Ovary (tissue), 10 donors: ENCODE measurements at places on chromosomes 13 and 19. TPM values are rescaled to one million over a fixed set of nuclear protein-coding genes. Genes with fewer than 3 reads are reported as not detected.

GRCh38 chr13:73544175-73544574 lies 485.4 kb downstream of the KLF5 start:
- no peak for DNase-seq
- no peak overlapping the region for H3K4me3 ChIP-seq
- no peak overlapping the region for H3K27ac ChIP-seq
- H3K27me3 ChIP-seq = no peaks in the 10 kb centered on the region

Gene ZNF677
- 19.4 TPM for total RNA-seq

DNA sequence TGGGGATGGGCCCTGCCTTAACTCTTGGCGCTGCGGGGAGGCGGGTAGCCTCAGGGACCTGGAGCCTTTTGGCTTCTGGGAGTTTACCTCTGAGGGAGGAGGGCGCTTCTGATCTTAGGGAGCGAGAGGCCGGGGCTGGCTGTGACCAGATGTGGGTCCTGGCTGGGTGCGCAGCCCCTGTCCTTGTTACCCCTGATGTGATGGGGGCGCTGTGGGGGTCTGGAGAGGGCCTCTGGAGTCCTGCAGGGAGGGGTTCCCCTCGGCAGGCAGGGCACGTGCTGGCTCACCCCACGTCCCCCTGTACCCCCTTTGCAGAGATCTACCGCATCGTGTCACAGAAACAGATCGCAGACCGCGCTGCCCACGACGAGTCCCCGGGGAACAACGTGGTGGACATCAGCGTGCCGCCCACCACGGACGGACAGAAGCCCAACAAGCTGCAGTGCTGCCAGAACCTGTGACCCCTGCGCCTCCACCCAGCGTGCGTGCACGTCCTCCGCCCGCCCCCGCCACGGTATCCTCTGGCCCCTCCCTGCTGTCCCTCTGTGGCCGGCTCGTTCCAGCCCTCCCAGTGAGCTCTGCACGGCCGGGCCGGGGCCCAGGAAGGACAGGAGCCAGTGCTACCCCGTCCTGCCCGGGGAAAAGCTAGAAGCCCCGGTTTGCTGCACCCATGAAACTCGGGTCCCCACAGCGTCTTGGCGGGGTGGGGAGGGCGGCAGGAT lies 9.8 kb upstream of the MARCHF2 start:
- DNase-seq = no peak
- no peaks in the 10 kb centered on the region for H3K27me3 ChIP-seq

- H3K27me3 ChIP-seq = no peaks in the 10 kb centered on the region
- H3K4me3 ChIP-seq = no peak overlapping the region
- H3K4me1 ChIP-seq = no peaks in the 10 kb centered on the region
- H3K27ac ChIP-seq = no peak overlapping the region
These were observed 50.6 kb downstream of the CELF5 start for GRCh38 chr19:3274942-3275582.

Gene TEX29
- total RNA-seq = 0.35 TPM

DNA sequence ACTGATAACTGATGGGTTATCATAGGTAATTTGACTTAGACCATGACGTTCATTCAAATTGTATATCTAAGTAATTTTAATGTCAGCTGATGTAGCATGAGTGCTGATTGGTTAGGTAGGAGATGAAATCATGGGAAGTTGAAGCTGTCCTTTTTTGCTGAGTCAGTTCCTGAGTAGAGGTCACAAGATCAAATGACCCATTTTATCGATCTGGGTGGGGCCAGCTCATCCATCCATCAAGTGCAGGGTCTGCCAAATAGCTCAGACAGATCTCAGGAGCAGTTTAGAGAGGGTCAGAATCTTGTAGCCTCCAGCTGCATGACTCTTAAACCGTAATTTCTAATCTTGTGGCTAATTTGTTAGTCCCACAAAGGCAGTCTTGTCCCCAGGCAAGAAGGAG lies 35.3 kb upstream of the CD177 start:
- H3K4me1 ChIP-seq = no peaks in the 10 kb centered on the region
- H3K36me3 ChIP-seq = no peaks in the 10 kb centered on the region
- no peak overlapping the region for H3K27ac ChIP-seq

Gene CD22
- 137 TPM for total RNA-seq

DNA sequence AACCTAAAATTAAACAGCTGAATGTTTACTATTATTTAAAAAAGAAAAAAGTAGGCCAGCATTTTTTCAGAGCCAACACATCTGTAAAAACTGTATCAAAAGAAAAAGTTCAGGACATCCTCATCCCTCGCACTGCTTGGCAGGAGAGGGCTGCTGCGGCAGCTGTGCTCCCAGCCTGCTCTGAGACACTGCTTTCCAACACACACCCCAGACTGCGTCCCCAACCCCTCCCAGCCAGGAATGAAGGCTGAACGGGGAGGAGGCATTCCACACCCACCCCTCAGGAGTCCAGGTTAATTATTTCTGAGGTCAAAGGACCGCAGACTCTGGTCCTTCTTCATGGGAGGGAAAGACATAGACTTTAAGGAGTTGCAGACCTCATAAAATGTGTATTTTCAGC lies 43.1 kb downstream of the COL4A1 start:
- no peaks in the 10 kb centered on the region for H3K36me3 ChIP-seq
- peak; percentile 68 for DNase-seq
- H3K27ac ChIP-seq = no peak overlapping the region
- peaks cover 26% of the 10 kb centered on the region for H3K4me1 ChIP-seq
- no peaks in the 10 kb centered on the region for H3K27me3 ChIP-seq

GRCh38 chr13:31263346-31263745 lies 63.6 kb downstream of the B3GLCT start:
- DNase-seq = no peak
- no peak overlapping the region for H3K4me3 ChIP-seq
- H3K27me3 ChIP-seq = no peaks in the 10 kb centered on the region
- no peaks in the 10 kb centered on the region for H3K4me1 ChIP-seq

DNA sequence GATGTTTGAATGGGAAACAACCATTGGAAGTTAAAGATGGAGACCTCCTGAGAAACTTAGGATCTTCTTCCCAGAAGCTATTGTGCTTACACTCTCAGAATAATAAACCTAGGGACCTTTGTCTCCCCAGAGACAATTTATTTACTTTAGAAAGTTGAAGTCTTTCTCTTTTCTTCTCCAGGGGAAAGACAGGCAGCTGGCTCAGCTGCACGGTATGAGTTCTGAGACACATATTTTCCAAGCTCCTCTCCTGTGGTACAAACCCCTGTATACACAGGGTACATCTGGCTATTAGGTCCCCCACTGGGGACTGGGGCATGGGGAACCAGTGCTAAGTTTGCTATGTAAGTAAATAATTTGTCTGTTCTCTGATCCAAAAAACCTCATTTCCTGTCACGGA lies 67.5 kb upstream of the POSTN start:
- DNase-seq = no peak
- no peaks in the 10 kb centered on the region for H3K4me1 ChIP-seq
- H3K36me3 ChIP-seq = no peaks in the 10 kb centered on the region

Gene DIAPH3
- total RNA-seq = 0.37 TPM

Gene KLF5
- 2.1 TPM for total RNA-seq

DNA sequence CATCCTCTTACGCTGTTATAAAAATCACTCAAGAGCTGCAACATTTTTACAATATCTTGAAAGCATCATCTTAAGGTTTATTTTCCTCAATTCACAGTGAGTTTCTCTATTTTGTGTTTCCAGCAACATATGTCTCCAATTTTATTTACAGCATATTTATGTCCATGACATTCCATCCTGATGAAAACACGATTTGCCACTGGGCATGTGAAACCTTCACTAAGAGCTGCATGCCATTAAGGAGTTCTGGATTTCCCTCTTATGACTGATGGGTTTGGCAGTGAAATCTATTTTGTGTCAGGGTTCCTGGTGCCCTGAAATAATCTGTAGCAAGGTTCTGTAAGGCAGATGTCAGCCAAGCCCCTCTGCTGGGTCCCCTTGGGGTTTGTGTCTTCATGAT lies 527.6 kb upstream of the KLF12 start:
- no peak for DNase-seq
- H3K4me1 ChIP-seq = no peaks in the 10 kb centered on the region
- no peak overlapping the region for H3K4me3 ChIP-seq
- no peak overlapping the region for H3K27ac ChIP-seq

GRCh38 chr19:39497996-39498797 lies 550 bp upstream of the DLL3 start:
- DNase-seq = peak; percentile 28
- no peaks in the 10 kb centered on the region for H3K36me3 ChIP-seq
- H3K27me3 ChIP-seq = peaks cover 4% of the 10 kb centered on the region
- no peak overlapping the region for H3K27ac ChIP-seq

Gene LACC1
- total RNA-seq = 5.4 TPM

Gene CACNA1A
- total RNA-seq = 1.6 TPM

Gene FPR3
- total RNA-seq = 1.7 TPM

GRCh38 chr19:18308051-18308947 lies 14.6 kb downstream of the LSM4 start:
- H3K4me3 ChIP-seq = no peak overlapping the region
- peak overlapping the region; percentile 59 for H3K27ac ChIP-seq
- no peak for DNase-seq
- H3K36me3 ChIP-seq = no peaks in the 10 kb centered on the region

Gene PRR36
- 0.95 TPM for total RNA-seq

- no peak for DNase-seq
- no peaks in the 10 kb centered on the region for H3K36me3 ChIP-seq
- H3K27me3 ChIP-seq = no peaks in the 10 kb centered on the region
- H3K4me3 ChIP-seq = no peak overlapping the region
These were observed 18.9 kb downstream of the FAM187B start for GRCh38 chr19:35209646-35210045.

Gene ZNF547
- total RNA-seq = 2.8 TPM

DNA sequence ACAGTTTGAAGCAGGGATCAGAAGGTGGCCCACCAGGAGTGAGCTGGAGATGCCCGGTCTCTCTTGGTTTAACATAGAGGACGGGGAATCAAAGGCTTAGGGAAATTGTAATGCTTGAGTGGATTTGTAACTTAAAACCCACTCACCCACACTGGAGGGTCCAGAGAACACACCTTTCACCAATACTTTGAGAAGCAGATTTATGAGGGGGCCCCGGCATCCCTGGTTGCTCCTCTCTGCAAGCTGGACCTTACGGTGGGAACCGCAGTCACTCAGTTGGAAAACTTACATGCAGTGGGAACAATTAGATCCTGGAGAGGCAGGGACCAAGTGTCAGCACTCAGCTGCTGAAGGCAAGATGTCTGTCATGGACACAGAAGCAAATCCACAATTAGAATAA lies 20.5 kb downstream of the PPP5C start:
- H3K4me3 ChIP-seq = no peak overlapping the region
- no peak overlapping the region for H3K27ac ChIP-seq
- H3K36me3 ChIP-seq = no peaks in the 10 kb centered on the region
- no peak for DNase-seq
- H3K27me3 ChIP-seq = no peaks in the 10 kb centered on the region

Gene JAK3
- total RNA-seq = 35.5 TPM

GRCh38 chr19:31378404-31378803 lies 29.2 kb upstream of the TSHZ3 start:
- H3K4me1 ChIP-seq = peaks cover 4% of the 10 kb centered on the region
- H3K27ac ChIP-seq = no peak overlapping the region
- H3K36me3 ChIP-seq = no peaks in the 10 kb centered on the region
- peak; percentile 63 for DNase-seq
- H3K4me3 ChIP-seq = no peak overlapping the region

DNA sequence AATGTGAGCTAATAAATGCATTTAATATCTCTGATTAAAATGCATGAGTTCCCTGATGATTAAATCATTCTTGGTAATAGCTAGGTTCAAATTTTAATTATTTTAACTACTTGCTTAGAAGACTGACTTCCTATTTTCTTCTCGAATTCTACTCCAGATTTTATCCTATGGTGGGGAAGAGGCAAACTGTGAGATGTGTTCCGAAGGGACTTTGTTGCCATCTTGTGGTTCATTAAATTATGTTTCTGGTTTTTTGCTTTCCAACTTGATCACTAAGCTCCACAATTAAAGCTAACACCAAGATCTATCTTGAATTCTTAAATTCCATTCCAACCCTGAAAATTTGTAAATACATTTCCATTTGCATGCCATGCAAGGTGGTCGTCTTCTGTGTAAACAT lies 538.4 kb upstream of the PCDH20 start:
- H3K36me3 ChIP-seq = no peaks in the 10 kb centered on the region
- no peak overlapping the region for H3K27ac ChIP-seq
- no peak overlapping the region for H3K4me3 ChIP-seq
- H3K27me3 ChIP-seq = no peaks in the 10 kb centered on the region
- DNase-seq = no peak
- H3K4me1 ChIP-seq = no peaks in the 10 kb centered on the region

Gene BEST2
- not detected for total RNA-seq

DNA sequence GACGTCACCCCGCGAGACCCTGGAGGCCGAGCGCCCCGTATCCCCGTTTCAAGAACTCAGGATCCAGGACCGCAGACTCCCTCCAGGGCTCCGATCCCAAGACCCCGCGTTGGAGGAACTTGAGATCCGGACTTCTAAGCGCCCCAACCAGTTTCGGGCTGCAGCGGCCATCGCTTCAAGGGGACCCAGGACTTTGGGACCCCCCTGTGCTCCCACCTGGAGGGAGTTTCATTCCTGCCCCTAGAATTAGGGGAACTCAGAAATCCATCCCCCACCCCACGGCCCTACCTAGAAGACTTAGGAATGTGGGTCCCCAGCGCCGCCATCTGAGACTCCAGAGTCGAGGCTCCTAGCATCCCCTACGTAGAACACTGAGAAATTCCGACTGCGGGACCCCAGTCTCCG lies 400 bp downstream of the PLEKHG2 start:
- no peak for DNase-seq
- peak overlapping the region; percentile 68 for H3K4me3 ChIP-seq
- no peaks in the 10 kb centered on the region for H3K36me3 ChIP-seq
- H3K27ac ChIP-seq = peak overlapping the region; percentile 90

DNA sequence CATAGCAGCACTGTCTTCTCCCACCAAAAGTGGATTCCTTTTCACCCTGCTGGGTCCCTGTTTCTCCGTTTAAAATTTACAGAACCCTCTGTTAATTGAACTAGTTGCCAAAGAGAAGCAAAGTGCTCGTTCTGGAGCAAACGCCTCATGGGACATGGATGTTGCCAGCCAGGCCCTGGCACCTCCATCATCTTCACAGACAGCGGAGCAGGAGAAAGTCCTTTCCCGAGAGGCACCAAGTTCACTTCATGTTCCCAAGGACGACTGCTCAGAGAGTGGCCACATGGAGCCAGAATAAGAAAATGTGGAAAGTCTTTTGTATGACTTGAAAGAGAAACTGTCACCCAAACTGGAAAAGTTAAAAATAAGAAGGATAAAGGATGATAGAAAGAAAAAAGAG lies 151.5 kb downstream of the SOX1 start:
- no peak overlapping the region for H3K27ac ChIP-seq
- no peak for DNase-seq
- H3K27me3 ChIP-seq = no peaks in the 10 kb centered on the region
- H3K4me1 ChIP-seq = no peaks in the 10 kb centered on the region
- H3K36me3 ChIP-seq = no peaks in the 10 kb centered on the region
